ENCODE measurements at places on chromosomes 7 and 10.
A peak's percentile ranks its signal among the peaks of the same experiment; 100 is the strongest.

DNA sequence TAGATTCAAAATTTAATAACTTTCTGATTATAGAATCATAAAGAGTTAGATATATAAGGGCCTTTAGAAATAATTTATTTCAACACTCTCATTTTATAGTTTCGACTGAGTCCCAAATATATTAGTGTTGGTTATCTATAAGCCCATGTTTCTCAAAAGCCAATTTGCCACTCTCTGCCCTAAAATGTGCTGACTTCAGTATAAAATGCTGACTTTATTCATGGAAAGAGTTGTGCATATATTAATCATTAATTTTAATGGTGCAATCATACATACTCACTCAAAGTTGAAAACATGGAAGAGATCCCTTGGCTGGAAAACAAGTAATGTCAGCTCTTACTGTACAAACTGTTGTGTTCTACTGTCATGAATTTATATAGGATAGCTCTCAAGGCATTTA is 19.4 kb downstream of the ZWINT start:
- DNase-seq, result no peak

DNA sequence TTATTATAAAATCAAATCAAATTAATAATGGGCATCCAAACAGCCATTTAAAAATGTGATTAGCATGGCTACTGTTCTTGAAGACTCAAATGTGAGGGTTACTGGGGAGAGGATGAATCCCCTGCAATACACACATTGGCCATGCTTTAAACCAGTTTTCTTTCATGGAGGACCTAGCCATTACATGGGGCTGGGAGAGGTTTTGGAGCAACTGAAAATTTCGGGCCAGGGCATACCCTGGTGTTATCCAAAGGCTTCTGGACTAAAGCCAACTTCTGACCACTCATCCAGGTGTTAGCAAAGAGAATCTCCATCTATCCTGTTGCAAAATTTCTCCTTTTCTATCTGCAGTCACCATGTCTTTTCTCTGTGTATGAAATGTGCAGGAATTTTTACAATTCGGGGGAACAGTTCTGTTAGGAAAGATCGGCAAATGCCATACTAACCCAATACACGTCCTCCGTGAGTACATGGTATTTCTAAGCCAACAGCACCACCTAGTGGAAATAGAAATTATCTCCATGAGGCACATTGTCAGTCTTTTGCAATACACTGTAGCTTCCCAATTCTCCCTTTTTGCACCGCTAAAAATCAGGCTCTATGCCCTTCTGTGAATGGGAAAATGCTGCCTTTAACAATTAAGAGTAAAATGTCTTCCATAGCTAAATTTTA is 47.0 kb upstream of the ZNF107 start:
- peak; percentile 35 for DNase-seq

DNA sequence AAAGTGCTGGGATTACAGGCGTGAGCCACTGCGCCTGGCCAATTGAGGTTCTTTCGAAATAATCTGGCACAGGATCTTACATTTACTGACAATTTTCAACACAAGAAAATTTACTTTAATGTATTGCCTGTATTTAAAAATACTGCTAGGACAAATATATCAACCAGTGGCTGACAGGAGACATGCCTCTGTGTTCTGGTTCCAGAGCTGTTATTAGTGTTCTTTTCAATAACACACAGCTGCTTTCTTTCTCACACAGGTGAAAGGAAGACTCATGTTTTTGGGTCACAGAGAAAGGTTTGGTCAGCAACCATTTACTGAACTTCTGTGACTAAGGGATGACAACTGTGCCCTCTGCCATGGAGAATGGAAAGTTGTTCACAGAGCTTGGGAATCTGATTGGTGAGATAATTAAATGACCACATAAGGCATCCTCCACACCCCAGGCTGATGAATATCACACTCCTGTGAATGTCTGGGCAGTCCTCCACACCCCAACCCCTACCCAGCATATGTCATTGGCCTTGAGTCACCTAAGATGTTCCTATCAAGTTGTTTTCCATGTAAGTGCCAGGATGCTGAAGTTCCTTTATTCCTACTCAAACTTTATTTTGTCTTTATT is 180.1 kb downstream of the RAPGEF5 start:
- no peak for DNase-seq

- DNase-seq, result no peak
These were observed 212.7 kb downstream of the HDAC9 start for GRCh38 chr7:18708204-18708603.

- DNase-seq, result no peak
These were observed 28.3 kb upstream of the FRMD4A start for GRCh38 chr10:14358886-14359573.

DNA sequence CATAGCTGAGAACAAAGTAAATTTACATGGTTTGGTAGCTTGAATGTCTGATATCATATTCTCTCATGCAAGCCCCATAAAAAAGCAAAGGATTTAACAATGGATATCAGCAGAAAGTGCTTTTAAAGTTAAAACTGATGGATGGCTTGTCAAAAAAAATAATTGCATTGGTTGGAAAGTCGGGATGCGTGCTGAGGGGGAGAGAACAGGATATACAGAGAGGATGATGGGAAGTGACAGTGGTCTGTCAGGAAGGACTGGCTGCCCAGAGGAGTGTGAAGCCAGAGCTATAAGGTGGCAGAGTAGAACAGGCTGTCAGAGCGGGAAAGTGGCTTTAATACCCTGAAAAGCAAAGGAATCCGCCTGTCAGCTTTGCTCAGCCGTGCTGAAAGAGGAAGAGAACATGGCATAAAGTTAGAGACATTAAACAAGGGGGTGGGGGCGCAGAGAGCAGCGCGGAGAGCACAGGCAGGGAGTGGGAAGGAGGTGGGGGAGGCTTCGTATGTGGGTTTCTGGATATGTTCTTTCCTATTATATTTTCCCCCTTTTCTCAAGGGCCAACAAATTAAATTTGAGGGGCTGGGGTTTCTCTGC is 493.0 kb downstream of the LRMDA start:
- no peak for DNase-seq

DNA sequence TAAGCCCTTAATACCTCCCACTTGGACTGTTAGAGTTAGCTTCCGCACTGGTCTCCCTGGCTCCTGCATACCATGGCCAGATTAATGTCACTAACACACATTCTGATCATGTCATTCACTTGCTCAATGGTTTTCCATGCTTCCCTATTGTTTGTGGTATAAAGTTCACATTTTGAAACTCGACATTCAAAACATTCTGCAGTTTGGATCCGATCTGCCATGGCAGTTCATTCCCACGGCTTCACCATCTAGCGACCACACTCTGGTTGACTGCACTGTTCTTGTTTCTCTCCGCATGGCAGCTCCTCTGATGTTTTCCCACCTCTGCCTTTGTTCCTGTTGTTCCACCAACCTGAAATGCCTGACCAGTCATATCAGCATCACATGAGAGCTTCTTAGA is 87.4 kb upstream of the WAC start:
- DNase-seq, result no peak

DNA sequence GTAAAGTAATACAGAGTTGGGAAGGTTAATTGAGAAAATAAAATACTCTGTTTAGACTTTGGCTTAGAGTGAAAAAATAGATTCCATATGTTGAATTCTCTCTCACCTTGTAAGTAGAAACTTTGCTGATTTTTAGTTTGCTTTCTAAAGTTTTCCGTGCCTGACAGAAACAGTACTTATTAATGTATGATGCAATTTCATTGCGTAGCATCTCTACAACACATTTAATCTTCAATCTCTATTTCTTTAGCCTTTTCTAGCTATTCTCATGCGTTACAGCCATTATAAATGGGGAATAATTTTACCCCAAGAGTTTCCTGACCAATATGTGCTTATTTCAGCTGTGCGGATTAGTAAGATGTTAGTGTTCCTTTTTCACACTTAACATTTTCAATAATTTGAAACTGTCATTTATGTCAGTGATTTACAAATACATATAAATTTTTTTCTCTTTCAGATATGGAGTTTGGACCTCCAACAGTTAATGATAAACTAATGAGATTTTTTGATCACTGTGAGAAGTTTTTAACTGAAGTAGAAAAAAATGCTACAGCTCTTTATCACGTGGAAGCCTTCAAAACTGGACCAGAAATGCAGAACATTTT is 3.3 kb downstream of the MINPP1 start:
- no peak for DNase-seq

DNA sequence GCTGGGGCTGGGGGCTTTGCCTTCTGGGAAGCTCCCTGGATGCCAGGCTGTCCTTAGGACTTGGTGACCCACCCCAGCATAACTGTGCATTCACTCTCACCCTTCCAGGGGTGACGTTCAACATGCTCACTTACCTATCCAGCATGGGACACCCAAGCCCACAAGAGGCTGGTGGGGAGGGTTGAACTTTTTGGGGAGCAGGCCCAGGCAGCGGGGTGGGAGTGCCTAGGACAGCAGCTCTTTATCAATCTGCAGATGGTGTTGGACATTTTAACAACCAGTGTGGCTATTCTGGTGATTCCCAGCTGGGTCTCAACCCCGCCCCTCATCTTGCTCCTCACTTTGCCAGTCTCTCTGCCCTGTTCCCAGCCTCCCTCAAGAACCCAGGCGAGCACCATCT is 86.4 kb downstream of the CDH23 start:
- DNase-seq, result no peak

- no peak for DNase-seq
These were observed 32.8 kb downstream of the GOLGA7B start for GRCh38 chr10:97882142-97883091.

DNA sequence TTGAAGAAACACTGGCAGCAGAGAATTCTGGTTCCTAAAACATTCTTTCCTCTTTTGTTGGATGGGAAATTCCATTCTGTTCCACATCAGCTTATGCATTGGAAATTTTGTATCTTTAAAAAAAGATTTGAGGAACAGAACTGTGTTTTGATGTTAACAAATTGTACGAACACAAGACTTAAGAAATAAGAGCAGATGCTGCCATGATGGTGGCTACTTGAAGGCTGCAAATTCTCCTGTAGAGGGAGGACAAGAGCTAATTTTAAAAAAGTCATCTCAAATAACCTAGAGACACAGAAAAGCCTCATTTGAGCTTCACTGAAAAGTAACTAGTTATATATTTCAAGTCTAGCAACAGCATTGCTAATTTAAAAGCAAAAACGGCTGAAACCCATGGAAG is 29.8 kb downstream of the NDUFB2 start:
- DNase-seq, result no peak

DNA sequence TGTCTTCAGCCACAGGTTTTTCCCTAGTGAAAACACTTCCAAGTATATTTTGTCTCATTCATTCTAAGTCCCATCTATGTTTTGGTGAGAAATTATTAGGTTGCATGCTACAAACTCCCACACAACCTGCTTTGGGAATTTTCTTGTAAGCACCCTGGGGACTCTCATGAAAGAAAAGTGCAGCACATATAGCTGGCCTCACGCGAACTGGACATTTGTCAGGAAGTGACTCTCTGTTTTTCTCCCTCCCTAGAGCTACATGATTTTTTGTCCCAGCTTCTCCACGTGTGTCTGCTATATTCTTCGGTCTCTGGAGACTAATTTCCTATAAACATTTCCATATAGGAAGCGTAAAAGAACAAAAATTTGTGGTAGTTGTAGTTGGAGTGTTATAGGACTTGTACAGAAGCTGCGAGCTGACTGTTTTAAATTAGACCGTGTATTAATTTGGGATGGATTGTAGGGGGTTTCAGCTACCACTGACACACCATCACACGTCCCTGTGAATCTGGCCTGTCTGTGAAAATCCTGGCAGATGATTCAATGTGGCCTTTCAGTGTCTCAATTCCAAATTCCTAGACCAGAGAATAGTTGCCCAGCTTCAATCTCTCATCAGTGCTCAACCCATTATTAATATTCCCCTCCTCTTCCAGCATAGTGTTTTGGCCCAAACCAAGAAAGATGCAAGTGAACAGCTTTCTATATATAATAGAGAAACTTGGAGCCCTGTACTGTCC is 40.2 kb downstream of the ARL4A start:
- no peak for DNase-seq

DNA sequence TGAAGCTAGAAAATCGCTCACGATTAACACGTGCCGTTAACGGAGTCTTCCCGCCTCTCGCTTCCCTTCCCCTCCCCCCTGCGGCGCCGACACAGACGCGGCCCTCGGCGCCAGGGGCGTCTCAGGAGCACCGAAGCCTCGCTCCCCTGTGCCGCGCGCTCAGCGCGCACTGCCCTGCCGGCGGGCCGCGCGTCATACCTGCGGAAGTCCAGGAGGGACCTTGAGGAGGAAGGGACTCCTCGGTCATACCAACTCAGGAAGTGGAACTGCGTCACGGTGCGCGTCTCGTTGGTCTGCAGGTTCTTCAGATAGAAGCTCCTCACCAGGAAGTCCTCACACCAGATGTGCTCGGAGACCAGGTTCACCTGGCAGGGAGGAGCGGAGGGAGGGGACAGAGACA is 239.6 kb downstream of the DNAJB6 start:
- peak; percentile 96 for DNase-seq

DNA sequence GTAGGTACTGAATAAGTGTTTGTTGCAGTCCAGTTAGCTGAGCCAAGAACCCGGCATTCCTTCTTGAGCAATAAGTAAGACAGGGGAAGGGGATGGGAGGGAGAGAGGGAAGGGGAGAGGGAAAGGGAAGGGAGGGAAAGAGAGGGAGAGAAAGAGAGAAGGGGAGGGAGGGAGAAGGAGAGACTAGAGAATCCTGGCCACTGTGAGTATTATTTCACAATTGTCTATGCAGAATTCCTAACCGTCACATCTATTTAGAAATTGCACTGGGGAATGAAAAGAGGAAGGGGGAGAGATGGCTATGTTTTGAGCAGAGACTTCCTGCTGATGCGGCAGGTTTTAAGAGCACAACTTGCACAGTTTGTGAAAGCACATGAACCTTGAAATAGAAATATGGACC is 251.4 kb upstream of the ZMIZ1 start:
- no peak for DNase-seq

GRCh38 chr7:17545348-17545747 is 246.9 kb downstream of the AHR start:
- no peak for DNase-seq

GRCh38 chr10:80686734-80687475 is 149.2 kb downstream of the SH2D4B start:
- no peak for DNase-seq

DNA sequence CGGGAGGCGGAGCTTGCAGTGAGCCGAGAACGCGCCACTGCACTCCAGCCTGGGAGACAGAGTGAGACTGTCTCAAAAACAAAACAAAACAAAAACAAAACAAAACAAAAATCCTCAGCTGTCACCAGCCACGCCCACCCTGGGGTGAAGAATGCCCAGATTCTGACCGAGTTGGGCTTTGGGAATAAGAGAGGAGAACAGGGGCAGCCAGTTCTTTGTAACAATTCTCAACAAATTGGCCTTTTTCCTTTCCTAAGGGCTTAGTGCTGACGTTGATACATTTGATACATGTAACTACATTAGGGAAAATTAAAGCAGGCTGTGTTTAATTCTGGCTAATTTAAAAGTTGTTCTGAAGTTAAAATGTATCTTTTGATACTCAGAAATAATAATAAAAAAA is 121.0 kb downstream of the EPC1 start:
- DNase-seq, result no peak

- DNase-seq, result no peak
These were observed 181.2 kb downstream of the EVX1 start for GRCh38 chr7:27423821-27424220.

DNA sequence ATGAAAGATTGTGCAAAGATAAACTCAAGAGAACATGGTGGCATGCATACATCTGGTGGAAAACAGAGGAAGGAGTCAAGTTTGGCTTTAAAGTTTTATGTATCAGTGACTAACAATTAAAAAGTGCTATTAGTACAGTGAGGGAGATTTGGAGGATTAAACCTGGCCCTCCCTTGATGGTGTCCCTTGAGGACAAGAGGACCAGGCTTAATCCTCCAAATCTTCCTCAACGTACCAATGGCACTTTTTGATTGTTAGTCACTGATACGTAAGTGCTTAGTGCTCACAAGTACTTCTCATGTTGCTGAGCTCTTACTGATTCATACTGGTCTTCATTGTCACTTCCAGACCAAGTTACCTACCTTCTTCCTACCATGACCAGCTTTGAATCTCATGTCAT is 47.2 kb upstream of the SEMA3E start:
- no peak for DNase-seq

All from T-helper 2 cell (primary cell).